AML-193 (cell line): ENCODE measurements at places on chromosomes 16 and 17.

DNA sequence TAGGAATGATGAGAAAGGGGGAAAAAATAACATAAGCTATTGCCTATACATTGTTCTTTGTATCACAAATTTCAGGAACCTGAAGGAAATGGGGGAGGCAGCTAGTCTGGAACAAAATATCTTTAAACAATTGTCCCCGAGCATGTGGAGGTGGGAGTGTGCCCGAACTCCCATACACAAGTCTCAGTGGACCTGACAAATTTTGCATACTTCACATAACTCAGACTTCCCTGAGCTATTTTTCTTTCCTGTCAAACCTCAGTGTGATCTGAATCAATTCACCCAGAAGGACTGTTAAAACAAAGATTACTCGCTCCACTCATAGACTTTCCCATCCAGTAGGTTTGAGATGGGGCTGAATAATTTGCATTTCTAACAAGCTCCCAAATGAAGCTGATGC lies 1.6 kb upstream of the XPO6 start:
- DNase-seq, result no peak

- no peak for DNase-seq
Observed at GRCh38 chr16:8283195-8283594, 307.1 kb downstream of the TMEM114 start.

DNA sequence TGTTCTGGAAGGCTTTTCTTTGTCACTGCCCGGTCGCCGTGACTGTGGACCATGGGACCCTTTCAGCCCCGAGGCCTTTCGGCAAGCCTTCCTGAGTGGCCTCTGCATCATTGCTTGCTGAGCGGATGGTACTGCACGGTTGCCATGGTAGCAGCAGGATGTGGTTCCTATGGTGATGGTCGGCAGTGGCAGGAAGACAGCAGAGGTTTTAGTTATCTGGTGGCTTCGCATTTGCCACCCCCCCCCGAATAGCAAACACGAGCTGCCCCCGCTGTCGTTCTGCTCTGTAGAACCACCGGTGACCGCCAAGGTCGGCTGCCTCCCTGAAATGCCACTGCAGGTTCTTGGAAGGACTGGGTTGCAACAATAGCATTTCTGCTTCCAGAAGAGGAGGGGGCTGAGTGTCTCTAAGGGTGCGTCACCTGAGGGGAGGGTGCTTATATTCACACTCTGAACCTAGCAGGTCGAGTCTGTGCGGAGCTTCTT lies 76.6 kb downstream of the CMIP start:
- no peak for DNase-seq

DNA sequence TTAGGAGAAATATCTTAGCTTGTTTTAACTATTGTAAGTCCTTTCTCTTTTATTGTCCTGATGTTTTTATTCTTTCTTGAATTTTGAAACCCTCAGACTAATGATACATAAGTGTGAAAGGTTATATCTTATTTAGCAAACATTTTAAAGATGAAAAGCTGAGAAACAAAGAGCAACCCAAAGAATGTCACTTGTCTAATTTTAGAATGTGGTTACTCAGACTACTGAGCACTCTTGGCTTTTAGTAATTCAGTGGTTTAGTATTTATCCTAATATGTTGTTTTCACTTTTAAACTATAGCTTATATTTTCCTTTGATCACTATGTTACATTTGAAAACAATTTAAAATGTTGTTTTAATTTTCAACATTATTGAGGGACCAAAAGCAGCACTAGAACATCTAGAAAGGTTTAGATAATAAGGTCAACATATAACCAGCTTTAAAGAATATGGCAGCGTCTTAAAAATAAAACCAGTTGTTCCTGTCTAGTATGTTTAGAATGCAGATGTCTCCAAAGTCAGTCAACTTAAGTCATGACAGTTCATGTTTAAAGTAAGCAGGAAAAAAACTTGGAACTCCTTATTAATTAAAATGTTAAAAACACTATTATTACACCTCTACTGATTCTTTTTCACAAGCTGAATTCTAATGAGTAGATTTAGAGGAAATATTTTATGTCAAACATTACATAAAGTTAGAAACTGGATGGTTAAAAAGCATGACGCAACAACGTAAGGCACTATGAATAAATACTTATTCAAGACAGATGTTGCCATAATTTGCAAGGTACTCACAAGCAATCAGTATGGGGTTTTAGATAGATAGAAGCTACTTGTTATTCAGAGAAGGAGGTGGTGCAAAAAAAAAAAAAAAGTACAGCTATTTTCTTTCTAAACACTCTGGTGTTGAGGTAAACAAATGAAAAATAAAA lies 2.4 kb downstream of the MBTD1 start:
- DNase-seq, result no peak

GRCh38 chr16:66366433-66367299 lies at the start of gene CDH5:
TSS of gene CDH5 (plus strand) at chr16:66366691. CDS start at chr16:66379338, 12,647 bp downstream.
- no peak for DNase-seq

GRCh38 chr17:82967268-82968032 lies 112.0 kb upstream of the METRNL start:
- DNase-seq, result no peak

DNA sequence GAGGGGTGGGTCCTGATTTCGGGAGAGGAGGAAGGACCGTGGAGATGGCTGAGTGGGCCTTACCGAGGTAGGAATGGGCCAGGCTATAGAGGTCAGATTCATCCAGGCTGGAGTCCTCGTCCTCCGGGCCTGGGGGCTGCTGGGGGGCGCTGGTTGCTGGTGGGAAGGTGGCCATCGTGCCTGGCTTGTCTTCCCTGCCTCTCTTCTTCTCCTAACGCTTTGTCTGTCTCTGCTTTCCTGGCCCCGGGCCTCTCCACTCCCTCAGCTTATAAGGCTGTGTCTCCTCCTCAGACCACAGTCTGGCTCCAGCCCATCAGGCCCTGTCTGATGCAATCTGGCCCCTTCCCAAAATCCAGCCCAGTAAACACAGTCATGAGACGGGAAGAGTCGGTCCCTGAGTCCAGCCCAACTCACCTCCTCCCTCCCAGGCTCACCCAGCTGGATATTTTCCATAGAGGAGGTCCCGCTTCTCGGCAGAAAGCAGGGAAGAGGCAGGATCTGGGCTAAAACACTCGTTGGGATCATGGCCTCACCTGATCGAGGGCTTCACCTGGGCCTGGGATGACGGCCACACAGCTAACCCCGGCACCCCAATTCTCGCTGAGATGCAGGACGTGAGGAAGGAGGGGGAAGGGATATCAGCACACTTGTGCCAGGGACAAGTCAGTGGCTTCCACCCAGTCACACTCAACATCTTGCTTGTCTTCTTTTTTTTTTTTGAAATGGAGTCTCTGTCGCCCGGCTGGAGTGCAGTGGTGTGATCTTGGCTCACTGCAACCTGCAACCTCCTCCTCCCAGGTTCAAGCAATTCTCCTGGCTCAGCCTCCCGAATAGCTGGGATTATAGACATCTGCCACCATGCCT lies at the start of gene NUPR1:
Gene NUPR1, minus strand, starts transcription at position 242 of the 864 bp plus-strand sequence. Its CDS starts 67 bp downstream, at position 175.
- no peak for DNase-seq

GRCh38 chr17:72491102-72491501 lies 370.3 kb downstream of the SOX9 start:
- DNase-seq, result no peak

DNA sequence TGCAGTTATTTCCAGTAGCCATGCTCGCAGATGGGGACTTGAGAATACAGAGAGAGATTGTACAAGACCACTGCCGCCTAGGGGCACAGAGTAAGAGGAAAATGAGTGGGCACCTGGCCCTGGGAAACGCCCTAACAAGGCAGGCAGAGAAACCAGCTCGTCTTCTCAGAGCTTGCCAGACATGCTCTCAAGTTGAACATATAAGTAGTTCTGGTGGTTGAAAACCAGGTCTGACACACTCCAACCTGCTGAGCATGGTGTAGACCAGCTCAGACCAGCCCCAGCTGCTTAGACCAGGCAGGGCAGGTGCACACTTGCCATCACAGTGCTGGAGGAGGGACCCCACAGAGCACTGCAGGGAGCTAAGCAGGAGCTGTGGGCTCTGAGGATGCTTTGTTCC lies 250.5 kb downstream of the CPPED1 start:
- DNase-seq, result no peak

DNA sequence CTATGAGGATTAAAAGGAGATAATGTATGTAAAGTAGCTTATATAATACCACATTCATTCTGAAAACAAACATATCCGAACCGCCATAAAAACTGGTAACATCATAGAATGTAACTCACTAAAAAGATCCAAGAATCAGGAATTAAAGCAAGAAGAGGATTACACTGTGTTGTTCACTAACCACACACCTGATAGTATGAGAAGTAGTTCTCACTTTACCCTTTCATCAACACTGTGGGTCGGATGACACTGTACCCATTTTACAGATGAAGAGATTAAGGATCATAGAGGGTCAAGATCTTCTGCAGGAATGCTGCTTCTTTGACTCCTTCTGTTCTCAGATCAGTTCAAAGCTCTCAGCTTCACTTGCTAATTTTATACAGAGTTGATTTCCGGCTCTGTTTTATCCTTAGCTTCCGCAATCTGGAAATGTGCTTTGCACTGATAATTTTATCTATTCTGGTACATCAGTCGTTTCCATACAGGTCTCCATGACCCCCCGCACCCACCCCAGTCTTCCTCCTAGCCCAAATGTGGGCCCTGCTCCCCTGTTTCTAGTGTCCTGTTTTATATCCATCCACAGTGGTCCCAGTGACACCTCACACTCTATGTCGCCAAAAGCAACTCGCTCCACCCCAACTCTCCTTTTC lies 288.6 kb upstream of the CCL2 start:
- no peak for DNase-seq

- DNase-seq, result no peak
Observed at GRCh38 chr16:69845181-69845580, 83.0 kb downstream of the WWP2 start.

DNA sequence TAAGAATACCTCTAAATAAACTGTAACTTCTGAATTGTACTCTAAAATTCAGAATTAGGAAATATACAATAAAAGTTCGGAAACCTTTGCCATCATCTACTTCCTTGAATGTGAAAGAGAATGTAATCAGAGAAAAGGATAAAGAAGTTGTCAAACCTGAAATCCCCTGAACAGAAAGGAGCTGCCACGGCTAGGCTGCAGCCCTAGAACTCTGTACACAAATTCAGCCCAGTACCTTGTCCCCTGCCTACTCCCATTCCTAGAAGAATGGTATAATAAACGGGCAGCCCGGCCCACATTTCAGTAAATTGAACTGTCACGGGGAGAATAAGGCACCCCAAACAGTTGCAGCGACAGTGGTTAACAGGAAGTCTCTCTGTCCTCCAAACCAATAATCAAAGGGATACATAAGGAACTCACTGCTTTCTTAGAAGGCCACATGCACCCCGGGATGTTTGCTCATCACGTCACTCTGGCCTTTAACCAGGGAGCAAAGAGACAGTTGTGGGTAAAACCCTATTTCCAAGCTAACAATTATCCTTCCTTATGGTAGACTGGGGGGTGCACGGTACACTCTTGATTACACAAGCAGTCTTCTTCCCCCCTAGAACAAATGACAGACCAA lies 24.3 kb upstream of the RFFL start:
- peak; percentile 74 for DNase-seq

- peak; percentile 71 for DNase-seq
Observed at GRCh38 chr16:74296104-74296431, 546 bp upstream of the PSMD7 start.

DNA sequence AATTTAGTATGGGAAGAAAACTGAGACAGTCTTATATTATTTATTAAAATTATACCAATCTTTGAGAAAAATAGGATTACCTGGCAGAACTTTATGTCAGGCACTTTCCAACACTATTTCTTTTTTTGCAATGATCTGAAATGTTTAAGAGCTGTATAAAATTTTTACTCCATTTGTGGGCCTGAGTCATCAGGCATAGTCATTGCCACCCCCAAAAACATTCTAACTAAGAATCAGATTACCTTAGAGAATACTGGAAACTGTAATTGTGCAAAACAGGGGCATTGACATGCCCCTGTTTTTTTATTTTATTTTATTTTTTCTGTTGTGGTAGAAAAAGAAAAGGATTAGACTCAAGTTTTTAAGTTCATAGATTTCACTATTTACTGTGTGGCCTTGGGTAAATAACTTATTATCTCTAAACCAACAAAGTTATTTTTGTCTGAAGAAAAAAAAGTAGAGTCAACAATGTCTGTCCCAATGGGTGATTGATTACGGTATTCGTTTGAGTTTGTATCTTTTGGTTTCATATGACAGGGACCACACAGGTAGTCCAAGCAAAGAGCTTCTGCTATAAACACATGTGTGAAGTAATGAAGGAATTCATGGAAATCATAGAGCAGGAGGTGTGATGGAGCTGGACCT lies 24.6 kb downstream of the VAT1L start:
- no peak for DNase-seq

DNA sequence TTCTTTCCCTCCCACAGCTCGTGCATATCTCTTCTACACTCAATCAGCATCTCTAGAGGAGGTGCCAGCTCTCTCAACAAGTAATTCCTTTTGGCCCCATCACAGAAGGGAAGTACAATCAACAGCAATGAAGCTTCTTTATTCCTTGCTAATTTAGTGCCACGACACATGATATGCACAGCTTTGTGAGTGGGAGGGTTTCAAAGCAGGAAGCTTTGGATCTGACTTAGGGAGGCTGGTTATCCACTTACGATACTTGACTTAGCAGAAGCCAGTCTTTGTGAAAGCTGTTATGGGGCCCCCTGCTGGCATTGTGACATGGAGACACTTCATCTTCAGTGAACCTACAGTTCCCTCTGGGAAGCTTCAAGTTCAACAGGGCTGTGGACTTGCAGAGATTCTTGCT lies 81.0 kb downstream of the TMEM100 start:
- DNase-seq, result peak; percentile 44

- no peak for DNase-seq
Observed at GRCh38 chr17:75390982-75391381, 14.5 kb downstream of the GRB2 start.

GRCh38 chr16:73355981-73356380 lies 308.1 kb upstream of the ZFHX3 start:
- no peak for DNase-seq

- DNase-seq, result peak; percentile 85
Observed at GRCh38 chr16:2980227-2981176, at the start of gene PKMYT1. TSS of gene PKMYT1 (minus strand) at chr16:2980446. CDS start at chr16:2979657, 789 bp downstream.

GRCh38 chr16:54283725-54284318 lies 2.8 kb downstream of the IRX3 start:
- DNase-seq, result no peak

DNA sequence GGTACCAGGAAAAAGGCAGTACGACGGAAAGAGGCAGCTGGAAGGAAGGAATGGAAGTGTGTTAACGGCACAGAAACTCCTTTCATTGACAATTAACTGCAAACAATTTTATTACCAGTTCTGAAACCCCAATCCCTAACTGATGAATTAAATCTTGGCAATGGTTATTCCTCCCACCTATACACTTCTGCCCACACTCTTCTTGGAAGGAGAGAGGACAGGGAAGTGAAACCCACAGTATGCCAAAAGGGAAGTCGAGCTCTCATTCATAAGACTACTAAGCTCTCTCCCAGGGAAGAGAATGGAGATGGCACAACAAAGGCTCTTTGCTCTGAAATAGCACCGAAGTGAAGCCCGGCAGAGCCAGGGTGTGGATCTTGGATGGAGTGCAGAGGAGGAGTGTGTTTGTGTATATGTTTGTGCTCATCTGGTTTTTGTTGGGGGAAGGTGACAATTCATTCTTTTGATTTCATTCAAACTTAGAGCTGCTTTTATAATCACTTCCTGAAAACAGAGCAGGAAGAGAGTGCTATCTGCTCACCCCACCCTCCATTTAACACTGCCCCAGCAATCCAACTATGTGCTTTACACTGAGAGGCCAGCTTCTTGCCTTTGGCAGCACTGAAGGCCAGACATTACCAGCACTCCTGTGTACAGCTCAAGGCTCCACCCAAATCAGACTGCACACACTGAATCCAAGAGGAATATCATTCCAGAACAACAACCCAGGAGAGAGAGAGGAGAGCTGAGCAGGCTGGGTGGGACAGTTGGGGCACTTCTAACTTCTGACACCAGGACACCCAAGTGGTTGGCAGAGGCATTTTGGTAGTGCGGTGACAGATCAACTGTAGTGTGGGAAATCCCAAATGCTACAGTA lies 68.7 kb downstream of the HIC1 start:
- DNase-seq, result peak; percentile 7
